ENCODE measurements at places on chromosomes 5 and 9.

DNA sequence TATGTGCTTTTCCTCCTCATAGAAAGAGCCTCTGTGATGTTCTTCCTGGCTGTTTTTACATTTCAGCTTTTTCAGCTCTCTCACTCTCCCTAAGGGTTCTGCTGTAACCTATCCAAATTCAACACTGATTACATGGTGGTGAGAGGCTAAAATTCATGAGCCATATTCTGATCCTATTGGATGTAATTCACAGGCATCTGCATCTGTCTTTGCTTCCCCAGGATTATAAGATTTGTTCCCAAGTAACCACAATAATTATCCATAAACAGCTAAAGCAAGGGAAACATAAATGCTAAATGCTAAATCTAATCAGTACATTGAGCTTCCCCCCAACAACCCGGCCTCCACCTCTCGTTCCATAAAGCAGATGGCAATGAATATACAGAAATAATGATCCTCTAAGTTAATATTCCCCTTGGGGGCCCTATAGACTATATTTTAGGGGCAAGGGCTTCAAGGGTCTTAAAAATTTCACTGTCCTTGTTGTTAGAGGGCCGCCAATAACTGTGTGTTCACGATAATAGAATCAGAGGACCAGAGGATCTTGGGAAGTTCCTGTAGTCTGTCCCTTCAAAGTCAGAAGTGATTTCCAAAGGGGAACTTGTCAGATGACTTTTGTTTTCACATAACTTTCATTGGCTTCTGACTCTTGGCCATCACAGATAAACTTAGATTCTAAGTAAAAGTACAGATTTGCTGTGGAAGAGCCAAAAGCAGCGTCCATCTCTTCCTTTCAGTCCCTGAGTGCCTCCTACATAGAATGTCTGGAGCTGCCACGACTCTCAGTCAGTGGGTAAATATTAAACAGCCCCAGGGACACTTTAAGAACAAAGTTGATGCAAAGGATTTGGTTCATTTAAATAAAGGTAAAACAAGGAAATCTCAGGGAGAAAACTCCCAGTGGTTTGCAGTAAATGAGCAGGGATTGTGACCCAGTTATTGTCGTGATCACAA, 125.6 kb downstream of the ALDH1A1 start:
- DNase-seq, result no peak

- no peak for DNase-seq
These were observed 39.3 kb downstream of the B4GALT1 start for GRCh38 chr9:33127881-33128280.

DNA sequence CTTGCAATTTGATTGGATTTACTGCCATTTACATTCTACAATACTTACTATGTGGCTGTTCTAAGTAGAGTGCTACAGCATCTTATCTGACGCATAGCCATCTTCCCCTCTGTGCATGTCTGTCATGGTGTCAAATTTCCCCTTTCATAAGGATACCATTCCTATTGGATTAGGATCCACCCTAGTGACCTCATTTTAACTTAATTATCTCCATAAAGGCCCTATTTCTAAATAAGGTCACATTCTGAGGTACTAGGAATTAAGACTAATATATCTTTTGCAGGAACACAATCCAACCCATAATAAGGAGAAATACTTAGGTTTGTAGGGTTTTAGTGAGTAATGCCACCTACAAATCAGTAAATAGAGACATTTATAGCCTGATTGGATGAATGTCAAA, 268.0 kb downstream of the ADAMTSL1 start:
- DNase-seq, result no peak

- no peak for DNase-seq
These were observed 80.0 kb downstream of the OXCT1 start for GRCh38 chr5:41790038-41790776.

DNA sequence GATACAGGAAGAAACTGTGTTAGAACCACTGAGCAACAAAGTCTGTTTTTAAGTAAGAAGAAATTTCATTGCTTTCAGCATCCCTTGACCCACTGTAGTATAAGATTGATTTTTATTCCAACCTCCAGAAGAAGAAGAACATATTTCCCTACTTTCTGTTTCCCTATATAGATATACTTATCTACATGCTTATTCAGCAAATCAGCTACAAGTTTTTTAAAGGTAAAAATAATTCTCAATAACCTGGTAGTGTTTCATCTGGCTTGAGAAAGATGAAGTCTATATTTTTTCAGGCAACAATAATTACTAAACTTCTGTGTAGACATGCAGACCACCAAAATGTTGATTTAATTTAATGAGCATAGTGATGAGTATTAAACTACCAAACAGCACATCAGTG, 201.0 kb downstream of the OSTF1 start:
- DNase-seq, result no peak

DNA sequence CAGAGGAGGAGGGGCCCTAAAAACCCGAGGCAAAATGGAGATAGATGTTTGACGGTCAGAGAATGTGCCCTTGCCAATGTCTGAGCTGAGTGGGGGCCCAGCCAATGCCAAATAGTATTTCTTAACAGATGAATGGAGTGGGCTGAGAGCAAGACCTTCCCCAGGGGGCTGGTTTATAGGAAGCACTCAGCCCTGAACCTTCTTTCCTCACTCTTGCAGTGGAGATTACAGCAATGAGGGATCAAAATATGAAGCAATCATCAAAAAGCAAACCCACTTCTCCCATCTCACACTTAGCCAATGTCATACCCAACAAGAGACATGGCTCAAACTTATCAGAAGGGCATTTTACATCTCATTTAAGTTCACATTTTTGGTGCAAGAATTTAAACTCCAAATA, 350.3 kb downstream of the GADD45G start:
- DNase-seq, result no peak

- DNase-seq, result no peak
These were observed 46.5 kb upstream of the ANGPTL2 start for GRCh38 chr9:127168756-127169574.

DNA sequence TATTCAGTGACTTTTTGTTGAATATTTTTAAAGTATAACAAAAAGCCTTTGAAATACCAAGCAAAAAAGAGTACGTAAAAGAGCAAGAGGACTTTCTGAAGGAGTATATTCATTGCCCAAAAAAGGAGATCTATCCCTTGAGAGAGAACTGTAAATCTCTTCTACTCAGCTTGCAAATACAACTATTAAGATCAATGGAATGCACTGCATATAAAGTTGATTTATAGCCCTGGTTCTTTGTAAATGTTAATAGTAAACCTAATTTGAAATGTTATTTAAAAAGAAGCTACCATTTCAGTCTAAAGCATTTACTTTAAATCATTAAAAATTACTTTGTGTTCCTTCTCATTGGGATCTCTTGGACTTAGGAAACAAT, 168.1 kb downstream of the PDE4D start:
- no peak for DNase-seq

- DNase-seq, result no peak
These were observed 18.6 kb downstream of the SLC36A2 start for GRCh38 chr5:151328734-151329133.

DNA sequence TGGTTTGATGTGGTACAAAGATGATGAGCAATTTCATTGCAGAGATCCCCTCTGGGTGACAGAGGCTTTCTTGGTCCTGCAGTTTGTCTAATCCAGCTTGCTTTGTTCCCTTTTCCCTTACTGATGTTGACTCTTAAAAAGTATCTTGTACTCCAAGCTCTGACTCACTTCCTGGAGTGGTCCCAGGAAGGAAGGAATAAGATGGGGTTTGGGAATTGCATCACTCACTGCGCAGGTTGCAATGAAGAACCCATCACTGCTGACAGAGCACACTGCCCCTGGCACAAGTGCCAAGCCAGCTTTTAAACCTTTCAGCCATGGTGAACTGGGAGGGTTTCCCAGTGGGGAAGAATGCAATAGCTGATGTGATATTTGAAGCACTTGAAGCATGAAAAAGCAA, 662.2 kb upstream of the CTNND2 start:
- DNase-seq, result no peak

DNA sequence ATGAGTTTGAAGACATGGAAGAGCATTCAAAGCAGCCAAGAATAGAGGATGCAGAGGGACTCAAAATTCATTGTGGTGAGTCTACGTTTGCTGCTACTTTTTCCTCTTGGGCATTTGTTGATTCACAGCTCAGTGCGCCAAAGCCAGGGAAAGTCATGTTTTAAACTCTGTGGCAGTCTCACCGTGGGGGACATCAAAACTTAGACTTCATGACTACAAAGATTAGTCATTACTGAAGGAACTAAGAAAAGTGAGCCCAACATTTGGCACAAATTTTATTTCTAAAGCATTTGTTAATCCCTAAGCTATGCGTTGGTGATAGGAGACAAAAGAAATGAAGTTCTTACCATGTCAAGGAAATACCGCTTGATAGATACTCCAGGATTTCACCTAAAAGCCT, 73.7 kb upstream of the MTAP start:
- DNase-seq, result no peak

DNA sequence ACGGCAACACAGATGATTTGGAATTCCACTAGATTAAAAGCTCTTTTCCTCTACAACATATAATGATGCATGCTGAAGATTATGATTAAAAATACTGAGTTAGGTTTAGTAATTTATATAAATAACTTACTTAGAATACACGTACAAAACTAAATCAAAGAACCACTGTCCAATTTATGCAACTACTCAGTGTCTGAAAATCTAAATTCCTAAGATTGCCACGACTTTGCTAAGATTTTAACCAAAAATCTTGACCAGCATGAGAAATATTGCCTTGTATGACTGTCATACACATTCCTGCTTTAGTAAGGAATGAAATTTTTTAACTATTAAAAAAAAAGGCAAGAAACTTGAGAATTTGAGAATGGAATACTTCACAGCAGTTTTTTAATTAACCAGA, 292.4 kb downstream of the ZNF608 start:
- DNase-seq, result no peak

DNA sequence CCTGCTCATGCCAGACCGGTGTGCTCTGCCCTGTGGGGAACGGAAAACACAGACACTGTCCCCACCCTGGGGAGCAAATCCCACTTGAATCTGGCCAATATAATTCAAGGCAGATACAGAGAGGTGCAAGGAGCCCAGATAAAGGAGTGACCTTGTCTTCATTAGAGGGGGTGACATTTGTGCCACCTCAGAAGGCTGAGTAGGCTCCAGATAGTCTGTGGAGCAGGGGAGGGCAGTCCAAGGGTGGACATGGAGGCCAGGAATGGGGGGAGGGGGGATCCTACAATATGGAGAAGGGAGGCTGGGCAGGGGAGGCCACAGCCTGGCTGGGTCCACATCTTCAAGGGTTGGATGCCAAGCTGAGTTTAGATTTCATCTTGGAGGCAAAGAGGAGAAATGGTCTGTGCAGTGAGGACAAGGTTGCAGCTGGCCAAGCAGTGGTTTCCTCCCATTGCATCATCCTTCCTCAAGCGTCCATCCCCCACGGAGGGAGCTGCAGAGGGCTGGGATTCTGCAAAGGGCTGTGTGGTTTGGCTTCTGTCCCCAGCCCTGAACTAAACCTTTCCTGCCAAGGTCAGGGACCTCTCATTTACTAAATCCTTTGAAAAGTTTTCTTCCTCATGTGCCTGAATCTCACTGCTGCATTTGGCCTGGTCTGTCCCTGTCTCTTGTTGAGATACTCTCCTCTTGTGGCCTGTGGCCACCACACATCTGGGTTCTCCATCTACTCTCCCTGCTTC, 60.1 kb downstream of the GALNT12 start:
- no peak for DNase-seq

- no peak for DNase-seq
These were observed 33.1 kb upstream of the MVB12B start for GRCh38 chr9:126293522-126293889.

- no peak for DNase-seq
These were observed 89.4 kb upstream of the CNTLN start for GRCh38 chr9:17045381-17045940.

GRCh38 chr5:98975223-98975622, 46.4 kb upstream of the CHD1 start:
- DNase-seq, result no peak

DNA sequence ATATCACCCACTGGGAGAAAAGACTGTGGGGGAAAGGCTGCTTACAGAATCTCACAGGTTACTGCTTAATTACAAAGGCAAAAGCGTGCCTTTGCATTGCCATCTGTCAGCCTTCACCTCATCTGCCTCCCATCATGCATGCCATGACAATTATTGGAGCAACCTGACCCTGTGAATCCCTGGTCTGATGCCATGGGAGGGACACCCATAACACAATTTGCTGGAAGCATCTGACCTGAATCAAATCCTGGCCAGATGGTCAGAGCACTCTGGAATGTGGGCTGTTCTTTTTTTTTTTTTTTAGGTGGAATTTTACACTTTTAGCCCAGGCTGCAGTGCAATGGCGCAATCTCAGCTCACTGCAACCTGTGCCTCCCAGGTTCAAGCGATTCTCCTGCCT, 11.6 kb upstream of the RETREG1 start:
- DNase-seq, result no peak

DNA sequence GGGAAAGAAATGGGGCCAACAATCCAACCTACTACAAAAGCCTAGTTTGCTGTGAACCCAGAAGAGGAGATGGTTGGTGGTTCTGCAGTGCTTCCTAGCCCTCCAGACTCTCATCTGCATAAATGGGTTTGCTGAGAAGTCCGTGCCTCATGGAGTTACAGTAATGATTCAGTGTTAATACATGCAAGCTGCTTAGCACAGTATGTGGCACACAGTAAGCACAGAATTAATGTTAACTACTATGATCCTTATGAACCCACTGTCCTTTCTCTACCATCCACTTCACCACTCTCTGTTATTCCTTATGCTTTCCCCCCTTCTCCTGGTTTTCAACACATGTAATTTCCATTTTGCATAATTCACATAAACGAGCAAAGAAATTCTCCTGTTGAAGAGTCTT, 100.0 kb downstream of the ACTBL2 start:
- DNase-seq, result no peak

GRCh38 chr5:167755420-167755819, 536.0 kb upstream of the WWC1 start:
- no peak for DNase-seq

- no peak for DNase-seq
These were observed 21.0 kb upstream of the SUSD3 start for GRCh38 chr9:93037476-93037971.

DNA sequence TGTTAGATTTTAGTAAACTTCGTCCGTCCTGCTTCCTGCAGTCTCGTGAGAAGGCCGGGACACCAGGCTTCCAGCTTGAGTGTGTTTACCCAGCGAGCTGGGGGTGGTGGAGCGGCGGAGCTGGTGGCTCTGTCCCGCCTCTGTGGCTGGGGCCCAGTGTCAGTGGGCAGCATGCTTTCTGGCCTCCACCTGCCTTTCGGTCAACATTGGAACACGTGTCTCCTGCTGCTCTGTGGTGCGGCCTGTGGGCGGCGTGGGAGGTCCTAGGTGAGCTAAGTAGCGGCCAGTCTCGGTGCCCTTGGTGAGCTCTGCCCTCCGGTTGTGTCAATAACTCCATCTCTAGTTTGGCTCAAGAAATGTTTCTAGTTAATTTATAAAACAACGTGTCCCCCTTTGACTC, 125.9 kb downstream of the GADD45G start:
- no peak for DNase-seq
